Cerebellar nuclear complex (tissue), 1 donor: ENCODE measurements at places on chromosomes 2 and 18.

DNA sequence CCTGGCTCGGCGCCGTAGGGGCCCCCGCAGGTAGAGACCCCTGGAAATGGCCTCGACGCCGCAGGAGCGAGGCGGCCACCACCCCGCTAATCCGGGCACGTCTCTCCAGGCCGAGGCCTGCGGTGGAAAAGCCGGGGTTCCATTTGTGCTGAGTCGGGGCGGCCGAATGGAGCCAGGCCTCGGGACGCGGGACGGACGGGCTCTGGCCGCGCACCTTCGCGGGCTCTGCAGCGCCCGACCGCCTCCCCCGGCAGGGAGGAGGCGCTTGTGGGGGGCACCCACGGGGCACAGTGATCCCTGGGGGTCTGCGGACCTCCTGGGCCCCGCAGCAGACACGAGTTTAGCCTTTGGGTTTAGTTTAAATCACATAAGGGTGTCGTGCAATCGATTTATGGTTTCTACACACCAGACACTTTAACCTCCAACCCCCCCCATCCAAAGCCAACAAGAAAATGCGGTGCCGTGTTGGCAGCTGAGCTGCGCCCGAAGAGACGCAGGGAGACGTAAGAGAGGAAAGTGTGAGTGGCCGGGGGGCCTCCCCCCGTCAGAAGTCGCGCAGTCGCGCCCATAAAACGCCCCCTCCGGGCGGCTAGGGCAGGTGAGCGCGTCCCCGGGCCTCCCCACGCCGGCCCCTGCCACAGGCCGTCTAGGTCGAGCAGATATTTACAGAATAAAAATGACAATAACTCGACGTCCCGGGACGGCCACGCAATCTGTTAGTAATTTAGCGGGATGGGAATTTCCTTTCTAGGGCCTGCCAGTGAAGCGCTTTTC, 1.0 kb upstream of the NFATC1 start:
- no peak for DNase-seq

DNA sequence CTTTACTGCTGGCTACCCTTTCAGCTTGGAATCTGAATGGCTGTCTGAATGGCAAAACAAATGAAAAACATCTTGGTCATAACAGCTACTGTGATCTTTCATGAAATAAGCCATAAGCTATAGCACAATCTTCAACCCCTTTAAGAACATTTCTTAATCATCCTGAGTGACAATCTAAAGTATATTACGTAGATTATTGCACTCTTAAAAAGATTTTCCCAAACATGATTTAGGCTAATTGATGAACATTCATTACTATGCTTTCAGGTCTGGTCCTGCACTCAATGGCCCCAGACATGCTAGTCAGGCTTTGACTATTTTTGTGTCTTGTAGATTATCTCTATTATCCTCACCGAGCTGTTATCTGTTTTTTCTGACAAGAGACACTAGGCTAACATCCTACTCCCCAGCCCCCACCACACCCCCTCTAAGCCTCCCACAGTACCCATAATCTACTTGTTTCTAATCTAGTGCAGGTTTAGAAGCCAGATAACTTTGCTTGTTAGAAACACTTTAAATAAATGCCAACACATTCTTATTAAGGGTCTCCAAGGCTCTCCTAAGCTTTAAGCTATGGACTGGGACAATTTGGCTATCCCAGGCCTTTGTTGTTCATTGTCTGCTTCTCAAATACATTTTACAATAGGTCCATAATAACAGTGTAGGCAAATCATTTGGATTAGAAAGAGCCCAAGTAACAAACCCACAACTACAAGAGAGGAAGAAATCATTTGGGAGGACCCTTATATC, 4.2 kb downstream of the SMAD2 start:
- no peak for DNase-seq

- DNase-seq, result no peak
Observed at GRCh38 chr2:29281916-29282247, 166.7 kb downstream of the CLIP4 start.

- no peak for DNase-seq
Observed at GRCh38 chr2:5692561-5693286, 540 bp downstream of the SOX11 start.

GRCh38 chr2:237271698-237272652, 142.0 kb downstream of the COL6A3 start:
- no peak for DNase-seq

GRCh38 chr2:191922736-191923651, 76.1 kb upstream of the CAVIN2 start:
- no peak for DNase-seq

GRCh38 chr2:119202610-119203310, 20.9 kb upstream of the STEAP3 start:
- DNase-seq, result no peak

GRCh38 chr18:31931163-31931885, 11.6 kb downstream of the TRAPPC8 start:
- DNase-seq, result no peak
